ENCODE measurements at places on chromosomes 7 and 10.

DNA sequence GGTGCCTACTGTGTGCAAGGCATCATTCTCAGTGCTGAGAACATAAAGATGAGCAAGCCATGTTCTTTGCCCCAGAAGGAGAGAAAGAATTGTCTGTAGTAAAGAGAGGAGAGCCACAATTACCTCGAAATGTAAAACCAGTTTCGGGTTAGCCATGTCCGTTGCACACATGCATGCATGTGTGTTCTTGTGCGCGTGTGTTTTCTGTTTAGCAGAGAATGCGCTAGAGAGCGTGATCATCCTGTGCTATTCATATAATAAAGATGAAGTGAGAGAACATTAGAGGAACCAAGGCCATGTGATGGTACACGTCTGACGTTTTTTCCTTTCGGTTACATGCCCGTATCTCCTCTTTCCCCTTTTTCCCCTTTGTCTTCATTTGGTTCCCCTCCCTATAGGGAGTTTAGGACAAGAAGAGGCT is 158.2 kb downstream of the CELF2 start:
- DNase-seq: no peak

GRCh38 chr7:47406801-47407129 is 175.1 kb downstream of the TNS3 start:
- DNase-seq: no peak

GRCh38 chr7:34237493-34237849 is 332.1 kb downstream of the BMPER start:
- DNase-seq: no peak

- DNase-seq: no peak
These were observed 622.5 kb upstream of the GHITM start for GRCh38 chr10:83516788-83517187.

GRCh38 chr7:23183279-23184012 is 1.6 kb downstream of the NUP42 start:
- no peak for DNase-seq

- peak; percentile 31 for DNase-seq
These were observed 2.4 kb upstream of the MYO1G start for GRCh38 chr7:44981035-44981706.

DNA sequence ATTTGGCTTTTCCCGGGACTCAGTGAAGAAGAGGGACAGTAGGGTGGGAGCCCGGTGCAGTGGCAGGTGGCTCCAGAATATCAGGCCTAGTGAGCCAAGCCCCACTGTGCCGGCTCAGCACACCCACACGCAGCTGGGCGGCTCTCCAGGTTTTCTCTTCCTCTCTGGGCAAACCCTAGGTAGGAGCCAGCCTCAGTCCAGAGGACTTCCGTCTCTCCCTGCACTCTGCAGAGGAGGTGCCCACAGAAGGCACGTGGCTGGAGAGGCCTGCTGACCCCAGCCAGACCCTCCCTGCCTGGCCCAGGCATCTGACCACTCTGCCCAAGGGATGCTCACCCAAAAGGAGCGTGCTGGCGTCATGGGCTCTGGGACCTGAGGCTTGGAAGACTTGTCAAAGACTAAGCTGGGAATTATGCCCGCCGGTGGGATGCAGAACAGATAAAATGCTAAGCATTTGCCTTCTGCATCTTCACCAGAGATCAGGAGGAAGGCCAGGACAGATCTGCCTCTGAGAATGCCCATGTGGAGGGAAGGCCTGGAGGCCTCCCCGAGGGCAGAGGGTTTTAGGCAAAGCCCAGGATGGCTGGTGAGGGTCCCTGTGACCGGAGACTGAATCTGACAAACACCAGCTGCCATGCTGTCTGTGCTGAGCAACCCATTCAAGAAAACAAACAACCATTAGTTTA is 40.2 kb downstream of the TCERG1L start:
- DNase-seq: no peak

DNA sequence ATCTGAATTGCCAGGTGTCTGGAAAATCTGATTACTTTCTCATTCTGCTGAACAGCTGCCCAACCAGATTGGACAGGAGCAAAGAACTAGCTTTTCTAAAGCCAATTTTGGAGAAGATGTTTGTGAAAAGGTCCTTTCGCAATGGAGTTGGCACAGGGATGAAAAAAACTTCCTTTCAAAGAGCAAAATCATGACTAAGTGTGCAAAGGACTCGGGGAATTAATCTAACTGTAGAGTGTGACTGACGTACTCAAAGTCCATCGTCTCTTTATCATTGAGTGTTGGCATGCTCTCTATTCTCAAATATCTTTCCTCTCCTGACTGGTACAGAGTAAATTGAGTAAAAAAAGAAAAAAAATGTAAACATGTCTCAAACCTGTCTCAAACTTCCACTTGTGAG is 3.3 kb downstream of the NPS start:
- DNase-seq: no peak

DNA sequence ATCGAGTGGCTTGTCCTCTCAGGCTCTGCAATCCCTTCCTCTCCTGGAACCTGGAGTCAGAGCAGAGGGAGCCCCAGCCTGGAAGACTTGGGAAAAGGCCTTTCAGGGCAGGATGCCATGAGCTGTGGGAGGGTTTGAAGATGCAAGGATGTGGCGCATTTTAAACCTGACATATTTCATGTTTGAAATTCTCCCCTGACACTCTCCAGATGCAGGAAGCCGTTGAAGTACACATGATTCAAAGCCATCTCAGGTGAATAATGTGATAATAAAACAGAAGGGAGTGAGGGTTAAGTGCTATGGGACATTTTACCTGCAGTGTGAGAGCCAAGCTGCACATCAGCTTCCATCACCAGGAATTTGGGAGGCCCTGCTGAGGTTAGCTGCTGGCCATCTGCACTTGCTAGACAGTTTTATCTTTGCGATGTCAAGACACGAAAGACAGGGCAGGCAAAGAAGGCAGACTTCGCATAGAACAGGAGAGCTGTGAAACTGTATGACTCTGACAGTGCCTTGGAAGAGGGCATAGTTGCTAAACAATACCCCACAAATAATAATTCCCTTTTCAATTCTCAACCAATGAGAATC is 159.1 kb upstream of the GDF10 start:
- DNase-seq: no peak

DNA sequence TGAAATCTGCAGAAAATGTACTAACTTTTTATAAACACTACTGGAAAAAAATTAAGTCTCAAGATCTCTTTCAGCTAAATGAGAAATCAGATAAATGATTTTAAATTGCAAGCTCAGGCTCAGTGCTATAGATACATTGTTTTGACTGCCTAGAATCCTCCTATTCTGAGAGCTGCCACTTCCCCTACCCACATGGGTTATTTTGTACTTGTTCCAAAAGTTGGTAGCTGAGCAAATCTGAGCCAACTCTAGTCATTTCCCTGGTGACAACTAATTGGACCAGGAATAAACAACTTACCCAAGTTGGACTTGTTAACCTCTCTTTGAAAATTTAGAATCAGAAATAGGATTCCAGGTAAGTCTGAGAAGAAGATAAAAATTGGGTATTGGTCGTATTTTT is 202.1 kb downstream of the MBL2 start:
- no peak for DNase-seq

- DNase-seq: no peak
These were observed 174.4 kb downstream of the ARID5B start for GRCh38 chr10:62075912-62076311.

GRCh38 chr10:13684806-13685482 is 98.2 kb downstream of the PRPF18 start:
- DNase-seq: no peak

GRCh38 chr7:70693686-70694433 is 438.1 kb upstream of the GALNT17 start:
- peak; percentile 45 for DNase-seq

DNA sequence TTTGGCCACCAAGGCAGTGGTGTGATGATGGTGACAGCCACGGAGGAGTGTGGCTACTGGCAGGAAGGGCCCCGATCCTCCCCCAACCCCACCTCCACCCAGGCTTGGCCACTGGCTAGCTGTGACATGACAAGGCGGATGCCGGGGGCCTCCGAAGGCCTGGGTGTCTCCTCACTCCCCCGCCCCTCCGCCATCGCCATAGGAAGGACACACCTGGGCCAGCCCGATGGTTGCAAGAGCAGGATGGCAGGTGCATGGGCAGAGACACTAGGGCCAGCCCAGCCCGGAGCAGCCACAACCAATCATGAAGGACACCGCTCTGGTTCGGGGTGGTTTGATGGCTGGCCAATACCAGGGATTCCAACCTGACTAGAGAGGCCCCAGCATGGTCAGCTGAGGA is 81.0 kb downstream of the PTPRN2 start:
- no peak for DNase-seq

- peak; percentile 79 for DNase-seq
These were observed 724 bp downstream of the BBIP1 start for GRCh38 chr10:110918269-110918642.

GRCh38 chr7:47528471-47528870 is 53.4 kb downstream of the TNS3 start:
- DNase-seq: no peak

GRCh38 chr7:121385056-121385799 is 10.9 kb downstream of the FAM3C start:
- no peak for DNase-seq

GRCh38 chr10:28555358-28555757 is 22.4 kb downstream of the WAC start:
- no peak for DNase-seq

GRCh38 chr10:33086100-33086499 is 128.1 kb upstream of the ITGB1 start:
- DNase-seq: no peak

DNA sequence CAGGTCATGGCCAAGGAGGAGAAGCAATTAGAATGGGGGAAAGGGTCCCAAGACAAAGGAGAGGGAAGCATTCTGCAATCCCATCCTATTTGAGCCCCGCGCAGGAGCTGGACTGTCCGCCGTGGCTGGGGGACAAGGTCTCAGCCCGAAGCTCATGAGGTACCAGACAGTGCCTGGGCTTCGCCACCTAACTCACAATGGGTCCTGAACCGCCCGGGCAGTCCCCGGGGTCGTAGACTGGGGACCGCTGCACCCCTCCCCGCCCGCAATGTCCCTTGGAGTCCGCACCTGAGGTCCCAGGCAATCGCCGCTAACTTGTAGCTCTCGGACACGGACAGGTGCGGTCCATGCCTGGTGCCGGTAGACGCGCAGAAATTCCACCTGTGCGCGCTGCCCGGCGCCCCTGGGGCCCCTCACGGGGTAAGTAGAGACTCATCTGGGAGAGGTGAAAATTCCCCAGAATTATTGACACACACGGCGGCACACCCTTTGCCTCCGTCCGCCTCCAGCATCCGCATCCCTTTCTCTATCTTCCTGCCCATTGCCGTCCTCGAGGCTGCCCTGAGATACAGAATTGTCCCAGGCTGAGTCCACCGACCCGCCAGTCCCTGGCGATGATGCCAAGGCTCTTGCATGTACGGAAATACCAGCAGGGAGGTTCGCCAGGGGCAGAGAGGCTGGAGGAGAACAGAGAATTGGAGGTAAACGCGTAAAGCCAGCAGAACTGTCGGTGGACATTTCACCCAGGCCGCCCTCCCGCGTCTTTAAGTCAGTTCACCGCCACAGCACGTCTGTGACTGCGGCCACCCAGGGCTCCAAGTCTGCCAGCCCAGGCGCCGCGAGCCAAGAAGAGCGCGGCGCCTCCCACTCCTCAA is 1.8 kb downstream of the CHRM2 start:
- DNase-seq: no peak

GRCh38 chr10:63520500-63521415 is at the start of gene REEP3:
REEP3 (plus strand) TSS chr10:63521401; CDS start chr10:63521546, 145 bp downstream.
- DNase-seq: no peak

GRCh38 chr10:49645417-49645816 is 31.6 kb downstream of the CHAT start:
- DNase-seq: no peak

DNA sequence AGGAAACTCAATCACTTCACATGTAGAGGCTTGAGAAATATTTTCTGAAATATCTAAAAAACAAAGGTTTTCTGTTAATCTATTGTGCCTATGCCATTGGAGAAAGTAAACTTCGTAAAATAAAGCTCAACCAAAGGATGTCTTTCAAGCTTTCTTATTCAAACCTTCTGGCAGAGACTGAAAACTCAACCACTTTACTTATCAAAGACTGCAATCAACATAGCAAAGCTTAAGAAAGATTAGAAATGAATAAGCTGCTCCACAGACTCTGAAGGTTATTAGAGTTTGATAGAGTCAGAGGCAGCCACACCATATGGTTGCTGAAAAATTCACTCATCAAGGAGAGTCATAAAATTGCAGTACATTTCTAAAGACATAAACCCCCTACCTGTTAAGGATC is 245.8 kb upstream of the MEOX2 start:
- DNase-seq: no peak

DNA sequence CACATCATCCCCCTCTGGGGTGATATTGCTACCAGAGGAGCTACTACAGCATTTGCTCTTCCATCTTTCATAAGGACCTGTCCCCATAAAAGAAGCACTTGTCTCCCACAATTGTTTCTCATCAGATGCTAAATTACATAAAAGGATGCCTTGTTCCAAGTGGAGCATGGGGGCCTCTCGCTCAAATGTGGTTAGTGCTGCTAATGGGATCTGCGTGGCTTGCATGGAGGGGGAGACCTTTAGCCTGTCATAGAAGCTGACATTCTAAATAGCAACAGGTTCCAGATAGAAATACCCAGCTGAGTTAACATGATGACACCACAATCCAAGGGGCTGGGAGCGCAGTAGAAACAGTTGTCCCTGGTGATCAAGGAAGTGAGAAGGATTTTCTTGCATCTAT is 257.9 kb downstream of the SFMBT2 start:
- no peak for DNase-seq

DNA sequence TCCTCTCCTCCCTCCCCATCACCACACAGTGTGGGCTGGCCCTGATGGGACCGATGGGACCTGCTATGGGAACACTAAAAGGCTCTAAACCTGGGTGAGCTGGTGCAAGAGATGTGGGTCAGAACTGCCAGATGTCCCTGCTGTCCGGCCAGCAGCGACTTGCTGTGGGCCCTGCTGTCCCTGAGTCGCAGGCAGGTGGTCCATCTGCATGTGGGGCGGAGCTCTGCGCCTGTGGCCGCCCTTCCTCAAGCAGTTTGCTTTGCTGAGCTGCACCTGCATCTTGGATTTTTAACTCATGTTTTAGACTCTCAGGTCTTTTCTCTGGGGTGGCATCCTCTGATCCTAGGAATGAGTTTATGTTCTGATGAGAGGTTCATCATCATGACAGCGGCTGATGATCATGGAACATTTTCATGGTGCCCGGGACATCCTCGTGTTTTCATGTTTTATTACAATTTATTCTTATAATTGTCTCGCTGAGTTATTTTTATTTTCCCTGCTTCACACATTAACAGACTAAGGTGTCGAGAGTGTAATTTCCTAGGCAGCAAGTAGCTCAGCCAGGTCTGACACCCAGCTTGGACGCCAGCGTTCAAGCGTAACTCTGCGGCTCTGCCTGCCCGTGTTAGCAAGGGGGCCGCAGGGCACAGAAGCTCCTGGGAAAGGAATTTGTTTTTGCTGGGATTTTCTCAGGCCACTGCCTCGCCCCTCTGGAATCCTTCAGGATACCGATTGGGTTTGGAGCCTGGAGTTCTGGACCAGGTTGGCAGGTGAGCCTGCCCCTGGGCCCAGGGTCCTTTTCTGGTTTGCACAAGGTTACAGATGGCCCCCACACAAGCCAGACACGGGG is 615.2 kb upstream of the FOXK1 start:
- no peak for DNase-seq

- DNase-seq: no peak
These were observed 28.1 kb upstream of the SGMS1 start for GRCh38 chr10:50651808-50652207.
